ENCODE measurements at places on chromosomes 13 and 19.

DNA sequence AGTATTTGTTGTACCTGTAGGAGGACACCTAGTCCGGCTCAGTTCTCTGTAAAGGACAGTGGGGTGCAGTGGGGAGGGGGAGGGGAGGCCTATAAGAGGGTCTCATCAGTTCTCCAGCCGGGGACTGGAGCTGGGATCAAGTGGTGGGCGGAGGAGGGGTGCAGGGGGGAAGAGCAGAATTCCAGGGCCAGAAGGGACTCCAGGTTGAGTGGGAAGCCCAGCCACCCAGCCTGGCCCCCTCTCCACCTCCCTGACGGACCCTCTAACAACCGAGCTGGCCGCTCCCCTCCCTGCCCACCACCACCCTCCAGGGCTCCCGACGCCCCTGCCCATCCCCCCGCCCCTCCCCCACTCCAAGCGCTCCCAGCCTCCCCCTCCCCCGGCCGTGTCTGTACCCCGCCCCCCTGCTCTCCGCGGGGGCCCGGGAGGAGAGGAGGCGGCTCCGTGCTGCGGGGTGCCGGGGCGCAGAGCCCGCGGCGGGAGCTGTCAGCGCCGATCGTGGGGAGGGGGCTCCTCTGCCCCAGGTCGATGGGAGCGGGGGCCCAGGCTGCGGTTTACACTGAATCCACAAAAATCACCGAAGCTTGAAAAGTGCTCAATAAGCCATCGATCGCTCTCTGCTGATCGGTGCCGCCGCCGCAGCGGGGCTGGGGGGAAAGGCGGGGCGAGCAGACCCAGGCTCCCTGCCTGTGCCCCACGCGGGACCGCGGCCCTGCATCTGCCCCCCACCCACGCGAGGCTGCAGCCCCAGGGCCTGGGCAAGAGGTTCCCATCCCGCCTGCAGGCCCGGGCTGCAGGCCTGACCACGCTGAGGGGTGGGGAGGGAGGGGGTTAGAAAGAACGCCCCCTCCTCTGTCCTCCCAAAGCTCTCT lies 34.6 kb upstream of the ONECUT3 start:
- DNase-seq = no peak

- no peak for DNase-seq
These were observed 130.8 kb upstream of the MCF2L start for GRCh38 chr13:112838038-112838841.

- no peak for DNase-seq
These were observed 73.4 kb upstream of the FLT1 start for GRCh38 chr13:28568286-28568685.

DNA sequence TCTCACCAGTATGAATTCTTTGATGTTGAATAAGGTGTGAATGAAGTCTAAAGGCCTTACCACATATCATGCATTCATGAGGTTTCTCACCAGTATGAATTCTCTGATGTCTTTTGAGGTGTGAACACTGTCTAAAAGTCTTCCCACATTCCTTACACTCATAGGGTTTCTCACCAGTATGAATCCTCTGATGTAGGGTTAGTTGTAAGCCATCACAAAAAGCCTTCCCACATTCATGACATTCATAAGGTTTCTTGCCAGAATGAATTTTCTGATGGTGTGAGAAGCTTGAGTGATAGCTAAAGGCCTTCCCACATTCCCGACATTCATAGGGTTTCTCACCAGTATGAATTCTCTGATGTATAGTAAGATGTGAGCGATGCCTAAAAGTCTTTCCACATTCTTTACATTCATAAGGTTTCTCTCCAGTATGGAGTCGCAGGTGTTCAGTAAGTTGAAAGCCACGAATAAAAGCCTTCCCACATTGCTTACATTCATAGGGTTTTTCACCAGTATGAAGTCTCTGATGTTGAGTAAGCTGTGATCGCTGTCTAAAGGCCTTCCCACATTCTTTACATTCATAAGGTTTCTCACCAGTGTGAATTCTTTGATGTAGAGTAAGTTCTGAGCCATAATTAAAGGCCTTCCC lies 27.7 kb downstream of the ZNF461 start:
- no peak for DNase-seq

DNA sequence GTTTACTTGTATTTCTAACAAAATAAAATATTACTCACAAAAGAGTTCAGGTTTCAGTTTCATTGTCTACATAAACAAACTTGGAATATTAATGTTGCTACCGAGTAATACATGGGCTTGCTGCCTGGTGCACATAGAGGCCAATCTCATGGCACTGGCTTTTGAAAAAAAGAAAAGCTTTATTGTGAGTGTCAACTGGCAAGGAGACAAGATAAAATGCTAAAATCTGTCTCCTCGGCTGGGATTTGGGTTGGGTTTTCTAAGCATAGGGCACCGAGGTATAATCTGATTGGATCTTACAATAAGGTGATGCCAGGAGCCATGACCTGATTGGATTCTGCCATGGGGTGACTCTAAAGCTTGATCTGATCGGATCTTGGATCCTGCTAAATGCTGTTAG lies 1519.9 kb upstream of the MIR17HG start:
- no peak for DNase-seq

DNA sequence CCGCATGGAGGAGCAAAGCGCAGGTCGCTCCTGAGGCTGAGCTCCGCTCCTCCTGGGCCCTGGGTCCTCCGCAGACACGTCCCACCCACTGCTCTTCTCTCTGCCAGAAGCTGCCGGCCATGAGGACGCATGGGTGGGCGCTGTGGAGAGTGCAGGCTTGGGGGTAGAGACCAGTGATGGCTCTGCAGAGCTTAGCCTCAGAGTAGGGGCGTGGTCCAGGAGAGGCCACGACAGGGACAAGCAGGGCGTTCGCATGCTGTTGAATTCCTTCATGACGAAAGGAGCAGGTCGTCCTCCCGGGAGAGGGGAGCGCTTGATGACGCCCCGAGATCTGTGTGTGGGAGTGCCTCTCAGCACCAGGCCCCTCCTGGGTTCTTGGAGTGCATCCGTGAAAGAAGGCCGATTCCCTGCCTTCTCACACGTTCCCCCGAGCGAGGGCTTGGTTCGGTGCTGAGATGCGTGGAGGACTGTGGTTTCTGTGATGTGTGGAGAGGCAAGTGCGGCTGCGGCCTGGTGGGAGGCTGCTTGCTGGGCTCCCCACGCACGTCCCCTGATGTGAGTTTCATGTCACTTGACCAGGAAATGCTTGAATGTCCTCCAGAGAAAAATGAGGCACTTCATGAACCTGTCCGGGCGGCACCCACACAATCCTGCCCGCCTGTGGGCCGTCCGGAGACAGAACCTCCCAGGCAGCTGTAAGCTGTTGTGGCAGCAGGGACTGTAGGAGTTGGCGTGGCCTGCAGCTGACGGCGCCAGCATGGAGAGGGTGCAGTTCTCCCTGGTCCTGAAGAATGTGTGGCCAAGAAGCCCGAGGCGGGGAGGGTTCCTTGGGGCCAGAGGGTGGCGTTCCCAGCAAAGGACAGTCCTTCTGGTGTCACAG lies 4.5 kb downstream of the SF3A2 start:
- DNase-seq = no peak

GRCh38 chr19:36009220-36009619 lies 607 bp upstream of the SYNE4 start:
- peak; percentile 34 for DNase-seq

DNA sequence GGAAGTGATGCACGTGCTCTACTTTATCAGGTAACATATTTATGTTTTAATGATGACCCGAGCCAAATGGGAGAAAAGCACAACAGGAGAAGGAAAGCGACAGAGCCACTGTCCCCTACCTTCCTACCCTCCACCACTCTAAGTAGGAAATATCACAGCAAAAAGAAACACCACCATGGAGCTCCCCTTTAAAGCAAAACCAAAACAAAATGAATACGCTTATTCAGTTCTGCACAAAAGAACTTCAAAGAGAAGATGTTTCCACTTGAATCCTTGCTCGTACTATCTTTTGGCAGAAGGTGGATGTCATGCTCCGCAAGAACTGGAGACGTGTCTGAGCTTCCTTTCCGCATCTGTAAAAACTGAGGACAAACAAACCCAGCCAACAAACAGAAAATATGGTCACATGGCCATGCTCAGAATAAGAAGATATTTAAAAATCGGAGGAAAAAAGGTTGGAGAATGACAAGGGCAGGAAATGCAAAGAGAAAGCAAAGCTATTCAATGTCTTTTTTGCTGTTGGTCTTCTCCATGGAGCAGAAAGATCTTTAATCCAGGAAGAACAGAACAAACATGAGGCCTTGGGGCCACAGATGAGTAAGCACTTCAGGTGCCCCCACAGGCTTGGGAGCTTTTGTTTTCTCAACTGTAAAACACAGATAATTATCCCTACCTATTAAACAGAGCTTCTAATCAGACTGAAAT lies 19.5 kb downstream of the N4BP2L1 start:
- no peak for DNase-seq

GRCh38 chr13:21176982-21177284 lies 475 bp downstream of the MRPL57 start:
- no peak for DNase-seq

DNA sequence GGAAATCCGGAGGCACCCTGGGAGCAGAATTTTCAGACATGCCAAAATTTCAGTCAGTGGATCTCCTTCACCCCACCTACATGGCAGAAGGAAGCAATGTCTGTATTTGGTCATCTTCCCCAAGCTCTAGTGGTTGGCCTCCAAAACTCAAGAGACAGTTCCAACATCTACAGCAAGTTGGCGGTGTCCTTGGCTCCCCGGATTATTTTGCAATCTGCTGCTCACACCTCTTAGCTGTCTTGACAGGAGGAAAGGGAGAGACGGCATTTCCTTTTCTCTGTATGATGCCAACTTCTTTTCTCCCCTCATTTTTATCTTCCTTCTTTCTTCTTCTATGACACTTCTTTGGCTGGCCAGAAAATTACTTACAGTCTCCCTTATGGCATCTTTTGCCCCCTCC lies 159.9 kb downstream of the SUCLA2 start:
- no peak for DNase-seq

Data from activated T-helper 9 cell treated with anti-CD3 and anti-CD28 coated beads, Interleukin-2, amount 50 U/mL, for 16 hours (primary cell).